Cardiac muscle cell (in vitro differentiated cells and primary cell): ENCODE measurements at places on chromosomes 2 and 18.

DNA sequence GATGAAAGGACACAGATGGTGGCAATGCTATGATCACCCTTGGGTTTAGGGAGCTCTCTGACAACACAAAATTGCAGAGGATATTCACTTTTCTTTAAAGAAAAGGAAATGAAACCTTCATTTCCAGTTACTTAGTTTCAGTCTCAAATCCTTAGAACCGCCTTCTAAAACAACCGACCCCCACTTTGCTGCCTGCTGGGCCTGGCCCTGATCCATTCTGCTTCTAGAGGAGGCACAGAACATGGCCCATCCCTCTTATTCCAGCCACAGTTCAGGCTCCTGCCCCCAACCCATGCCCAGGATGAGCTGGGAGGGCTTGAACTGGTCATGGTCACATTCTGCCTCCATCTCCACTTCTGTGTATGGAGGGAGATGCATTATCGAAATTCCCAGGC, 311.6 kb downstream of the EN1 start:
- DNase-seq: no peak

DNA sequence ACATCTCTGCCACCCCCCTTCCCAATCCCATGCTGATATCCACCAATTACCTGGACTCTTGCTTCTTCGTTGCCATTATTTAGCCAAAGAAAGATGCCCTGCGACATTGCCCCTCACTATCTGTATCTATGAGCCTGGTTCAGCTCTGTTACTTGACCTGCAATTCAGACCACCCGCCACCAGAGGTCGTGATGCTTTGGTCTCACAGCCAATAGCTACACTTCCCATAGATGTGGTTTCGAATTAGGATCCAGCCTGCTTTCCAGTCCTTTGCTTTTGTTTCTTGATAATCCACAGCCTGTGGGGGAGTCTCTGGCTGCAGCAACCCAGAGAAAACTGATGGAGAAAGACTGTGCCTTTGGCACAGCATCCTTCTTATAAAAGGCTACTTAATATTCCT, 239.4 kb downstream of the KLHL29 start:
- DNase-seq: no peak

DNA sequence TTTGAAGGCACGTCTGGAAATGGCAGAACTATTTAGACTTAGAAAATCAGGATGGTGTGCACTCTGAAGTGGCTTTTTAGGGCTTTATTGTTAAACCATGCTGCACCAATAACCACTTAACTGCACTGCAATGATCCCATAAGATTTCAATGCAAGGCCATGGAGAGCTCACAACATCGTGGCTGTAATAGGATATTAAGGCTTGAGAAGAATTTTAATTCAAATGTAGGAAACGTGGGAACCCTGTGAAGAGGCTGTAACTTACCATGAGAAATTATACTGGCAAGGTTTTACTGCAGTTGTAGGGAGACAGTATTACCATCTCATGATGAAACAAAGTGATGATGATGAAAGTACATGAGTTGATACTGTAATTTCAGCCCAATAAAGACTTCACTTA, 242.5 kb downstream of the AFF3 start:
- no peak for DNase-seq

DNA sequence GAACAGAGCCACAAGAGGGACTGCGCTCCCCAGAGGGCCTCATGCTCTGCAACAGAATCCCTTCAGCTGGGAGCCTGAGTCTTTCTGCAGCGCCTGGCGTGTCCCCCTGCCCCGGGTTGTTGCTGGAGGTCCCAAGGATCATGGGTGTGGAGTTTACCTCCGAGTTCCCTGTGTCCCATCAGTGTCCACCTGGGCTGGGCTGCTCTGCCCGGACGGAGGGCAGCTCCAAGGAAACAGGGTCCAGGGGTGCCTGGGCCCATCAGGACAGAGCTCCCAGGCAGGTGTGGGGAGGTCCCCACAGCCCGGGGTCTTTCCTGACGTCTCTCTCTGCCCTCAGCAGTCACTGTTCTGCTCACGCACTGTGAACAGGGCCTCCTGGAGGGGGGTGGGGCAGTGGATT, 63.5 kb downstream of the EMILIN2 start:
- DNase-seq: no peak

- no peak for DNase-seq
These were observed 118.9 kb downstream of the WDR7 start for GRCh38 chr18:56770097-56770496.

DNA sequence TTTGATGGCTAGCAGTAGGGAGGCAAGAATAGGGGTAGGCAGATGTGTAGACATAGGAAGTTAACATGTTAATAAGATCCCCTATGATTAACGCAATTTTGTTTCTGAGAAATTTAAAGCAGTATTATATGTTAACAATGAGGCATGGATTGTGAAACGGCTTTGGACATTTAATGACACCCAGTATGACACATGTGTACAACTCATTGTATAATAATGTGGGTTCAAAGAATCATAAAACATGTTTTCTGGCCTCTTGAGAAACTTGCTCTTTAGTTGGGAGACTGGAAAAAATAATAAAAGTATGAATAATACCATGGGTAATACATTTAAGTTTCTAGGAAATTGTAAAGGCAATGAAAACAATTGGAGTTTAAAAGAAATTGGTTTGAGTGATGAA, 332.1 kb upstream of the CDH20 start:
- DNase-seq: no peak
